Endodermal cell (in vitro differentiated cells): ENCODE measurements at places on chromosomes 1 and 21. TPM values are rescaled to one million over a fixed set of nuclear protein-coding genes. Genes with fewer than 3 reads are reported as not detected.
A peak's percentile ranks its signal among the peaks of the same experiment; 100 is the strongest.

- DNase-seq: no peak
These were observed 38.4 kb downstream of the CLSTN1 start for GRCh38 chr1:9785406-9785805.

- no peak for DNase-seq
These were observed 197.0 kb upstream of the LHX8 start for GRCh38 chr1:74937176-74937575.

GRCh38 chr1:16162163-16162822 is 6.4 kb upstream of the EPHA2 start:
- DNase-seq: peak; percentile 92

- no peak for DNase-seq
These were observed 57.9 kb upstream of the ADORA3 start for GRCh38 chr1:111561328-111561727.

Gene HMGCS2
- total RNA-seq: not detected in 2 replicates

Gene SASS6
- total RNA-seq: 9.9 to 15.5 TPM (median 15.3 TPM) in 3 replicates

GRCh38 chr1:12065872-12066271 is 2.8 kb downstream of the TNFRSF8 start:
- DNase-seq: no peak

Gene DNASE2B
- total RNA-seq: not detected in 3 replicates

GRCh38 chr1:165218731-165219130 is 137.8 kb downstream of the LMX1A start:
- DNase-seq: no peak

Gene LCE1A
- total RNA-seq: not detected in 2 replicates

Gene AADACL4
- not detected in 3 replicates for total RNA-seq

DNA sequence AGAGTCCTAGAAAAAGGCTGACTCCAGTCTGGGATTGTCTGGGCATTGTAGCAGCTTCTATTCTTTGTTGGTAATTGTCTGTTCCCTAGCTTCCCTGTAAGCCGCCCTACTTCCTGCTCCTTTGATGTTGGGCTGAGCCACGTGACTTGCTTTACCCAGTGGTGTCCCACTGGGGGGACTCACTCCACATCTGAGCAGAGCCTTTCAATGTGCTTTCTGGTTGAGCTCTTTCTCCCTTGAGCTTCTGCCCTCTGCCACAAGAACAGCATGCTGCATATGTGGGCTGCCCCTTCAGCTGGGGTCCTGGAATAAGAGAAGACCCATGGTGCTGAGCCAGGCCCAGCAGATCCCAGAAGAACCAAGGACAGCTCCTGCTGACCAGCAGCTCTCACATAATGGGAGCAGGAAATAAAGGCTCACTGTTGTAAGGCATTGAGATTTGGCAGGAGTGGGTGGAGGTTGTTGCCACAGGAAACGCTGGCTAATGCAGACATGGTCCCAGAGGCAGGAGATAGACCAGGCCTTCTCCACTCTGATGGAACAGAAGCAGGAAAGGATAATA is 276.3 kb upstream of the GJB5 start:
- peak; percentile 66 for DNase-seq

- DNase-seq: no peak
These were observed 113.3 kb upstream of the ERRFI1 start for GRCh38 chr1:8139383-8139782.

- no peak for DNase-seq
These were observed 168.5 kb downstream of the PSMG1 start for GRCh38 chr21:39014747-39015146.

DNA sequence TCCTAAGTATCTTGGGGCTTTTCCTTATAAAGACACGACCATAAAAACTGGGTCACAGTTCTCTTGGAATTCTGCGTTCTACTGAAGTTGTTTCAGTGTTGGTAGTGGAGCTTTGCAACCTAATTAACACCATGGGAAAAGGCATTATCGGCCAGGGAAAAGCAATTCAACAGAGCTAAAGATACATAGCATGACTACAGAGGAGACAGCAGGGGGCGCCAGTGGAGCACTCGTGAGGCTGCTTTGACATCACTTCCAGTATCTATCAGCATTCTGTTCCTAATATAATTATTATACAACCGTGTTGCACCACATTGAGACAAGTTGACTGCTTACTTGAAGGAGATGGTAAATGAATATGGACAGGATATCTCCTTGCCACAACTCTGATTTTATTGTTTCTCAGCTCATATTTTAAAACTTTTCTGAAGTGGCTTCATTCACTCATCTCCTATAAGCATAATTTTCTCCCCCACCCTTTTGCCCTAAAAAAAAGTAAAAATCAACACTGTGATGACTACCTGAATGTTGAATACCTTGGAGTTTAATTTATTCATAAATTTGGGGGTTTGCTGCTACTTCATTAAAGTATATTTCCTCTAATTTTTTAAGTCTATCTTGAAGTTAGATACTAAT is 39.4 kb downstream of the ZP4 start:
- DNase-seq: peak; percentile 87

Gene KIAA0040
- 7.9 and 9.2 TPM in 2 replicates for total RNA-seq

Gene CCDC28B
- 8.5 and 9.2 TPM in 2 replicates for total RNA-seq

- peak; percentile 39 for DNase-seq
These were observed 8.3 kb downstream of the RIPK4 start for GRCh38 chr21:41758550-41758949.

DNA sequence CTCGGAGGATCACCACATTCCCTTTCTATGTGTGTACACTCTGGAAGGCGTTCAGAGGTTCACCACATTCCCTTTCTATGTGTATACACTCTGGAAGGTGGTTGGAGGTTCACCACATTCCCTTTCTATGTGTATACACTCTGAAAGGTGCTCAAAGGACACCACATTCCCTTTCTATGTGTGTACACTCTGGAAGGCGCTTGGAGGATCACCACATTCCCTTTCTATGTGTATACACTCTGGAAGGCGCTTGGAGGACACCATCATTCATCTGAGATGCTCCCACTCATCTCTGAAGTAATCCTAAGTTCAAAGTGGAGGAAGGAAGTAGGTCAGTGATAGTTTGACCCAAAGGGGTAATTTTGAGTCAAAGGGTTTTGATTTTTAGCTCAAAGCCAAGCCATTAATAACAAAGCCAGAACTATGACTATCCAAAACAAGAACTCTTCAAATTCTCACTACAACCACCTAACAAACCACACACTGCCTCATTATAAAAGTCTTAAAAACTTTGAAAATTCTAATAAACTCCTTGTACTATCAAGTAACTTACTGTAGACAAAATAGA is 32.9 kb downstream of the NRIP1 start:
- DNase-seq: no peak

Gene FCAMR
- not detected in 3 replicates for total RNA-seq

DNA sequence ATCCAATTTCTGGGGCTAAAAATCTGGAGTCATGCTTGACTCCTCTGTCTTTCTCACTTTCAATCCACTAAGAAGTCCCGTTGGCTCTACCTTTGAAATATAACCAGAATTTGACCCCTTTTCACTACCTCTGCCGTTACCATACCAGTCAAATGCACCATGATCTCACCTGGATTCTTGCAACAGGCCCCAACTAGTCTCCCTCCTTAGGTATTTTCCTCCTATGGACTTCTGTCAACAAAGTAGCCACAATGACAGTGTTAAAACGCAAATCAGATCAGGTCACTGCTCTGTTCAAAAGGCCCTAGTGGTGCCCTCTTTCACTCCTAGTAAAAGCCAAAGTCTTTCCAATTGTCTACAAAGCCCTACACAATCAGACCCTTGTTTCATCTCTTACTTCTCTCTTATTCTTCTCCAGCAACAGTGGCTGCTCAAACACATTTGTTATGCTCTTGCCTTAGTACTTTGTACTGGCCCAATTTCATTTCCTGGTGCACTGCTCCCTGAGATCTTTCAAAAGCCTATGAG is 35.7 kb upstream of the AGL start:
- DNase-seq: no peak

- DNase-seq: no peak
These were observed 8.1 kb upstream of the ST3GAL3 start for GRCh38 chr1:43699281-43699680.

GRCh38 chr21:34688145-34688544 is 19.4 kb downstream of the CLIC6 start:
- no peak for DNase-seq
